H1 (cell line): ENCODE measurements at places on chromosomes 2 and 18.

DNA sequence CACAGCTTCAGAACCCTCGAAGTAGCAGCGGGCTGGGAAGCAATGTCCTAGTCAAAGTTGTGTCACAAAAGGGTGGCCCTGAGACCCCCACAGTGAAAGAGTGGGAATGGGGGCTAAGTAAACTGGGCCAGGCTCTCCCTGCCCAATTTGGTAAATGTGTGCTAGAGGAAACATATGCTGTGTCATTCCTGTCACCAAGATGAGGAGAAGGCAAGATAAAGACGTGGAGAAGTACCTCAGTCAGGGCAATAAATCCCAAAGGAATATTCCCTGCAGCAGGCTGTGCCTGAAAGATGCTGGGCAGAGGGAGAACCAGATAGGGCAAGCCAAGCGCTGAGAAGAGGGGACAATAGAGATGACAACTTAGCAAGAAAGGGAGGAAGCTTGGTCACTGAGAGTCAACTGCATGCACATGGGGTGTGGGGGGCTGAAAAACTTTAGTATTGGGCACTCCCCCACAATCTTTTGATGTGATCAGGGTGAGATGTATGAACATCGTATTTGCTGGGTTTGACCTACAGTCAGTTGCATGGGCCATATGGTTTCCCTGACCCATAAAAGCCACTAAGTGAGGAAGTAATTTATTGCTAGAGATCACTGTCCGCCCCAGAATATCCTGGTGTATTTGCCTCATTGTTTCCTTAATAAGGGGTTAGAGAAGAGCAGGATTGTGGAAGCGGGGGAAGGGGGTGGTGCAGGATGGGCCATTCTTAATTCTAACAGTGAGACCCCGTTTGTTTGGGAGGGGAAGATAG lies 49.9 kb upstream of the CXCR4 start:
- DNase-seq = no peak

GRCh38 chr2:204436230-204436629 lies 109.0 kb upstream of the PARD3B start:
- DNase-seq = no peak

GRCh38 chr2:174158003-174158402 lies 90.3 kb downstream of the OLA1 start:
- DNase-seq = no peak

DNA sequence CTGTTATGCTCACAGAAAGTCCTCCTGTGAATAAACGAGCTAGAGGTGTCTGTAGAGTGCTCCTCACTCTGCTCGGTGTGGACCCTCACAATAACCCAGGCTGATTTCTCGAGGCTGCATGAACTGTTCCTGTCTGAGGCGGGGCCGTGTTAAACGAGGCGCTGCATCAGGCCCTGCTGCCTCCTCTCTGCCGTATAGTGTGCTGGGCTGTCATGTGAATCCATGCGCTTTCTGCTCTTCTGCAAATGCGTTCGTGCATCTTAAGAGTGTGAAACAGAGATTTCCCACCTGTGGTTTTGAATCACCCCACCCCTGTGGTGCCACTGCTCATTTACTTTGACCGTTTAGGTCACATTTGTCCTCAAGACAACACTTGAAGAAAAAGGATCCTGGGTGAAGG lies 26.2 kb downstream of the TRAF3IP1 start:
- no peak for DNase-seq

DNA sequence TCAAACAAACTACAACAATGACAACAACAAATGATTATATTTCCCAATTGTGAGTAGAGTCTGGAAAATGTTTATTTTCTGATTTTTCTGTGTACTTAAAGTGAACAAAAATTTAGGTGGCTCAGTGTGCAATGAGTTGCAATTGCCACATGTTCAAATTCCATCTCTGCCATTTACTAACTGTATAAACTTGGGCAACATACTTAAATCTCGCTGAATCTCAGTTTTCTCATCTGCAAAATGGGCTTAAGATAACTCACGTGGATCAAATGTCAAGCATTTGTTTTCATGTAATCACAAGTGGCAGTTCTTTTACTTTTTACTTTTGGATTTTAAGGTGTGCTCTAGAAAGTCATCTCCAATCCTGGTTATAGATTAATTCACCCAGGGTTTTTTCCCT lies 416.8 kb upstream of the HNRNPA3 start:
- DNase-seq = no peak

DNA sequence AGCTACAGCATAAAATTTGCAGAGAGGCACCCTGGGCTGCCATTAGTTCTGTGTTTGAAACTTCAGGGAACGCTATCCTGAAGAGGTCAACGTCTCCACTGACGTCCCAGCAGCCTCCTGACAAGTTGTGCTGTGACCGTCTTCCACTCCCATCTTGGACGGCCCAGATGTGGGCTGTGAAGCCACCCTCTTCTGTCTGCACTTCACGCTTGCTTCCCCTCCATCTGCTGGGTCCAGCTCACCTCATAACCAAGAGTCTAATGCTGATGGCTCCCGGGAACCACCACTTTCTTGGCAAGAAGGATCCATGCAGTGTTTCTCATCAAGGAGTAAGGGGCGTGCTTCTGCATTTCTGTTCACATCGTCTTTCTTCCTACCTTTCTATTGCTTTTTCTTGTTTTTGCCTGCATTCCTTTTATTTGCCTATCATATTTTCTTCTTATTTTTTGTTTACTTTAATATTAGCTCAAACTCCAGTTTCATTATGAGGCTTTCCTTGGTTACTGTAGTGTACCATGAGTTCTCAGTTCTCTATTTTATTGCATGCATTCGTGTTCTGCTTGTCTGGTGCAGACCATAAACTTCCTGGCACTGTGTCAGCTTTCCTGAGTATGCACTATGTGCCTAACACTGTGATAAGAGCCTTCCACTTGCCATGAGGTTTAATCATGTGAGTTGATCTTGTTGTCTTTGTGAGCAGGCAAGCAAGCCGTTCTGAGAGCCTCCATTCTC lies 631.8 kb upstream of the RAB6C start:
- DNase-seq = no peak

GRCh38 chr2:107337209-107337898 lies 451.4 kb upstream of the ST6GAL2 start:
- DNase-seq = no peak

DNA sequence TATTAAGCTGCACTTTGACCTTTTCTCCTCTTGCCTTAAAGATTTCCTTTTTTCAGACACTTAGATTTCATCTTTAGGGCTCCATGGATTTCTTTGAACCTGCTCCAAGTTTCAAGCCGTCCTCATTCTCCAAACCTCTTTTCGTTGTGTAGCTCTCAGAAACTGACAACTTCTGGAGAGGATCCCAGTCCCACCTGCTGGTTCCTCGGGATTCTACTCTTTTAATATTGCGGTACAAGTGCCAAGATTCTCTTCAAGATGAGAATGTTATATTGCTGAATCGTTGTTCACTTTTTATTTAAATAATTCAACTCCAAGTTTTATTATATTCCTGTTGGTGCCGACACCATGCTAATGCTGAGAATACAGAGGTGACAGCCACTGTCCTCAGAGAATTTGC lies 141.1 kb downstream of the CDH20 start:
- no peak for DNase-seq

DNA sequence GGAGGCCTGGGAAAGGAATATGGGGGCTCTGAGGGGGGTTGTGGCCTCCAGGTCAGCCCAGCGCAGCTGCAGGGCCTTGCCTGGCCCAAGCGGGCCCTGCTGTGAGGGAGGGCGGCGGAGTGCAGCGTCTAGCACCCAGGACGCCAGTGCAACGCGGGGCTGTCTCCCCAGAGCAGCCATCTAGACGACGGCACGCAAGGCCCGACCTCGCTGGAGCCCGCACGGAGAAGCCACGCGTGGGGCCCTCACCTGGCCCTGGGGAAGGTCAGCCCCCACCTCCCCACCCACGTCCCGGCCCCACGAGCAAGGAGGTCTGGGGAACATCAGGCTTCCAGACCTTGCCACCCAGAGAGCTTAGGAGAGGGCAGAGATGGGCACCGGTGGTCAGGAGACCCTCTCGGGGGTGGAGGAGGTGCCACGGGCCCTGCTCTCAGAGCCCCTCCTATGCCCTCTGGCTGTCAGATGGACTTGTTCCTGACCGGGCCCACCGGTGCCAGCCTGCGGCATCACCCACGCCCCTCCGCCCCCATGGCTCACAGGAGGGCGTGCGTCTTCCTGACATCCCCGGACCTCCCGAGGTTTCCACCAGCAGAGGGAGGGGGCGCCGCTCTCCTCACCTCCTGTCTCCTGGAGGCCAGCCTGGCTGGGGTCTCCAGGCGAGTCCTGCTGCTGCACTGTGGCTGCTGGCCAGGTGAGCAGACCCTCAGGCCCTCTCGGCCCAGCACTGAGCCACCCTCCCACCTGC lies 17.0 kb downstream of the GPR35 start:
- no peak for DNase-seq

DNA sequence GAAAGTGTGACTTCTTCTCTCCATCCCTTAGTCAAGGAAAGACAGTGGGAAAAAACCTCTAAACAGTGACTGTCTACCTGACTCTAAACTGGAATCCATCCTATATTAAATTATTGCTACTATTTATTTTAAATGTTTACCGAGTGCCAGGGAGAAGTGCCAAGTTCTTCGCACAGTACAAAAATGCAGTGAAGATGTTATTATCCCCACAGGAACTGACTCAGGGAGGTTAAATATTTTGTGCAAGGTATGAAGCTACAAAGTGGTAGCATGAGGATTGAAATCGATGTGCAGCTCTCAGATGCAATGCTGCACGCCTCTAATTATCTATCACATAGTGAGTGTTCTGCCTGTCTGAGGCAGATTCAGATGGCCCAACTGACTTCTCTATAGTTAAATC lies 91.1 kb downstream of the MEP1B start:
- no peak for DNase-seq

GRCh38 chr2:26283606-26284005 lies 38.9 kb downstream of the HADHB start:
- no peak for DNase-seq

GRCh38 chr2:218343591-218343990 lies 13.1 kb upstream of the CATIP start:
- DNase-seq = no peak

DNA sequence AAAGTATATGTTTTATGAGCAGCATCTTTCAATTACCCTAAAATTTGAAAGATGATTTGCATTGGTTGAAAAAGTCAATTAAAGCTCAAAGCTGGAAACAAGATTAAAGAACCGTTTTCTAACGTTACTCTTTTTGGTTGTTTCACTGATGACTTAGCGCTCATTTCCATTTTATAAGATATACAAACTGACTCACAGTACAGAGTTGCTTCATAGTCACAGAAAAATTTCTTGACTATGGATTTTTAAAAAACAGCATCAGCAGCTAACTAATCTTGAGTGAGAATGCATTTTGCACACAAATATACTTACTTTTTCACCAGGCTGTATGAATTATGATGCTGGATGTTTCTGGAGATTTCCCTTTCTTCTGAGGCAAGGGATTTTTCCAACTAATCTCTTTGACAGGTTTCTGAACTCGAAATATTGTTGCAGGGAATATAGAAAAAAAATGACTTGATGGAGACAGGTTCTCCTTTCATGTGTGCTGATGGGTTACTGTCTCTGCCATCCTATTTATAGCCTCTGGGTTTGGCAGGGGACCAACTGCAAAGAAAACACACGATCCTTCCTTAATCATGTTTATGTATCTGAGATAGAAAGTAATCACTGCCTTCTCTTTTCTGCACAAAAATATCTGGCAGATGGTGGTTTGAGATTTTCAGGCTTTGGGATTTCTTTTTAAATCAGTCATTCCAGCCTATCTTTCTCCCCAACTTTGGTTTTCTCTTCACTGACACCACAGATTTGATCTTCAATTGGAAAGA lies 129.4 kb upstream of the DAPL1 start:
- DNase-seq = no peak

DNA sequence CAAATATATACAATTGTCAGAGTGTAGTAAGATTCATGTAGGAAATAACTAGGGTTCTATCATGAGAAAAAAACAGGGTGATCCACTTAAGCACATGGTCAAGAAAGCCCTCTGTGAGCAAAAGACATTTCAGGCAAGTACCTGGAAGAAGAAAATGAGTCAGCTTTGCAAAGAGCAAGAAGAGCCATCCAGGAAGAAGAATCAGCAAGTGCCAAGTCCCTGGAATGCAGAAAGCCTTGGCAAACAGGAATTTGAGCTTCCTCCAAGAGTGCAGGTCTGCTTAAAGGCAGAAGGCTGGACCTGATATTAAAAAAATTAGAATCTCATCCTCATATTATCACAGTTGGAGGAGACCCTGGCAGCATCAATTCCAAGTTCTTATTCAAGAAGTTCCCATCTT lies 188.5 kb upstream of the CELF4 start:
- DNase-seq = no peak

- DNase-seq = no peak
Measured at GRCh38 chr2:241410739-241411176, 54.7 kb downstream of the FARP2 start.

- DNase-seq = no peak
Measured at GRCh38 chr2:141641462-141641861, 489.4 kb downstream of the LRP1B start.

- no peak for DNase-seq
Measured at GRCh38 chr2:186459009-186459408, 27.1 kb upstream of the ZC3H15 start.

GRCh38 chr18:78976765-78977636 lies 2.6 kb upstream of the SALL3 start:
- DNase-seq = no peak

DNA sequence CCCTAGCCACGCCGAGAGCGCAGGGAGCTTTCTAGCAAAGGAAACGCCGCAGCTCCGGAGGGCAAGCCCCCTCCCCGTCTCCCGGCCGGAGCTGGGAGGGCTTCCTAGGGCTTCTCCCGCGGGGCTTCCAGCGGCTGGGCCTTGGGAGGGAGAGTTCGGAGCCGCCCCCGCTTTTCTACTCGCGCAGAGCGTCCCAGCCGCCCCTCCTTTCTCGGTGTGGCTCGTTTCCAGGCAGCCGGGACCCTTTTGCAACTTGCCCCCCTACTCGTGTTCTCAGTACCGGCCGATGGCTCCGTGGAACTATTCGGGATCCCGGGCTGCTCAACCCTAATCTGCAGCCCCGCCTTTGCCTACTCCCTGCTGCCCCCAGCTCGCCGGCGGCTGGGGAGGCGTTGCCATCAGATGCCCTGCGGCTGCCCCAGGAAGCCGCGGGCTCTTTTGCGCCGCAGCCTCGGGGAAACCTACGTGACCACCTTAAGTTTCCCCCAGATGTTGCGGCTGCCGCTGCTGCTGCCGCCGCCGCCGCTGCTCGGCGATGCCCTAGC lies 1.5 kb upstream of the NR4A2 start:
- DNase-seq = peak; percentile 81

DNA sequence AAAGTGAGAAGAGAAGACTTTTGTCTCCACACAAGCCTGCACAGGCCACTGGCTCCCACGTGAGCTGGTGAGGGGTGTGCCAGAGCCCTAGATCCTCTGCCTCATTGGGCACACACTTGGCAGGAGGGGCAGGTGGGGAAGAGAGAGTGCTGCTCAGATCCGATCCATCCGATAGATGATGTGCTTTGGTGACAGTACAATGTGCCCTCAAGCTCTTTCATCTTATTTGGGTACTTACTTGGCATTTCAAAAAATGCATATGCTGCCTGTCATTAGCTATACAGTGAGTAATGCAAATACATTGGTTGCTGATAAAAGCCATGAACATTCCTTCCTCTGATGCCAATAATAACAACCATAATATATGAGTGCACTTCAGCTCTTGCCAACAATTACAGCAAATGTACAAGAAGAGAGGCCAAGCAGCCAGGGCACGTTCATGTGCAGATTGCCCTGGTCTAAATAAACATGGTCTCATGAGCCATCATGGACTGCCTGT lies 255.3 kb downstream of the VAPA start:
- DNase-seq = no peak

GRCh38 chr18:12258719-12259705 lies 4.9 kb downstream of the CIDEA start:
- no peak for DNase-seq

- DNase-seq = no peak
Measured at GRCh38 chr2:106068451-106068850, 125.7 kb downstream of the UXS1 start.

GRCh38 chr2:190947141-190947540 lies 66.5 kb downstream of the GLS start:
- DNase-seq = no peak
